ENCODE measurements at places on chromosomes 11 and 22. TPM values are rescaled to one million over a fixed set of nuclear protein-coding genes. Genes with fewer than 3 reads are reported as not detected.

Gene PKP3
- total RNA-seq: 1.8 TPM

Gene ACCS
- total RNA-seq: 8.8 TPM

Gene ASRGL1
- total RNA-seq: not detected

Gene ARHGAP8
- not detected for total RNA-seq

Gene SLCO2B1
- 0.59 TPM for total RNA-seq

Gene BAIAP2L2
- 4.1 TPM for total RNA-seq

Gene MPEG1
- total RNA-seq: under 0.01 TPM

Gene VWCE
- total RNA-seq: 8.1 TPM

Gene SLC1A2
- 11.0 TPM for total RNA-seq

Gene TCF20
- total RNA-seq: 39.1 TPM

Gene ACRV1
- total RNA-seq: not detected

Gene FADS3
- 77.2 TPM for total RNA-seq

Gene DDX25
- not detected for total RNA-seq

Data from subcutaneous preadipocyte (primary cell).